ENCODE measurements at places on chromosomes 3 and 15. TPM values are rescaled to one million over a fixed set of nuclear protein-coding genes. Genes with fewer than 3 reads are reported as not detected.

DNA sequence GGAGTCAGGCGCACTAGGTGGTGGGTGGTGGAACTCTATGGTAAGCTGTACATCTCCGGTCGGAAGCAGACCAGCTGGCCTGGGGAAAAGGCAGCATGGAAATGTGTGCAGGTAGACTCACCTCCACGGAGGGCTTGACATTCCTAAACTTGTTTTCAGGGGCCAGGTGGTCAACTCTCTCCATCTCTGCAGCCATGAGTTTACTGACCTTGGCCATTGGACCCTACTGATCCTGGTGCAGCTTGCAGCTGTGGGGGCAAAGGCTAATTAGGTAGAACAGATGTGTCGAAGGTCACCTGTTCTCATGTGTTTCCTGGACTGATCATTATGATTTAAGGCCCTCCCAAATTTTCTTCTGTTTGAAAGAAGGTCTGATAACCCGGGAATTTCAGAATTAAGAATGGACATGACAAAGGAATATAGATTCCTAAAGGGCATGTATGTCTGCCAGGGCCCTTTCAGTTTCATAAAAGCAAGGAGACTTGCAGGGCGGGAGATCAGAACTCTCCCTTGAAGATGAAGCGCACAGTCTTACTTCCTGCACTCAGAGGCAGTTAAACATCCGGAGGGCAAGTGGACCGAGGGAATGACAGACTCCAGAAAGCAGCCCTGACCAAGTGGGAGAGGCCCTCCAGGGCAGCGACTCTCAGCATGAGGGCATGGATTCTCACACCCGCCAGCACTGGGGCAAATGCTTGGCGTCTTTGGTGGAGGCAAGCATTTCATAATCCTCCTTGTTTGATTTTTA, 56.1 kb upstream of the CMTM7 start:
- H3K4me1 ChIP-seq: peaks cover 55% of the 10 kb centered on the region
- DNase-seq: no peak
- peak overlapping the region; percentile 29 for H3K4me3 ChIP-seq
- H3K36me3 ChIP-seq: no peaks in the 10 kb centered on the region
- H3K27ac ChIP-seq: peak overlapping the region; percentile 36

GRCh38 chr3:46143951-46144473, 64.1 kb downstream of the CCR1 start:
- no peak overlapping the region for H3K27ac ChIP-seq
- peaks cover 34% of the 10 kb centered on the region for H3K4me1 ChIP-seq
- H3K36me3 ChIP-seq: peaks cover 17% of the 10 kb centered on the region
- no peak overlapping the region for H3K4me3 ChIP-seq
- DNase-seq: no peak

- no peak overlapping the region for H3K4me3 ChIP-seq
- DNase-seq: no peak
- H3K36me3 ChIP-seq: peaks cover 34% of the 10 kb centered on the region
Observed at GRCh38 chr3:186933816-186934215, 3.5 kb downstream of the ST6GAL1 start.

GRCh38 chr3:27610800-27611525, 111.2 kb downstream of the EOMES start:
- peaks cover 3% of the 10 kb centered on the region for H3K36me3 ChIP-seq
- H3K27ac ChIP-seq: no peak overlapping the region
- peaks cover 2% of the 10 kb centered on the region for H3K27me3 ChIP-seq
- DNase-seq: no peak

GRCh38 chr3:175489406-175489805, 630.3 kb downstream of the NAALADL2 start:
- no peak overlapping the region for H3K4me3 ChIP-seq
- no peaks in the 10 kb centered on the region for H3K4me1 ChIP-seq
- H3K27ac ChIP-seq: no peak overlapping the region
- DNase-seq: no peak
- H3K36me3 ChIP-seq: no peaks in the 10 kb centered on the region

DNA sequence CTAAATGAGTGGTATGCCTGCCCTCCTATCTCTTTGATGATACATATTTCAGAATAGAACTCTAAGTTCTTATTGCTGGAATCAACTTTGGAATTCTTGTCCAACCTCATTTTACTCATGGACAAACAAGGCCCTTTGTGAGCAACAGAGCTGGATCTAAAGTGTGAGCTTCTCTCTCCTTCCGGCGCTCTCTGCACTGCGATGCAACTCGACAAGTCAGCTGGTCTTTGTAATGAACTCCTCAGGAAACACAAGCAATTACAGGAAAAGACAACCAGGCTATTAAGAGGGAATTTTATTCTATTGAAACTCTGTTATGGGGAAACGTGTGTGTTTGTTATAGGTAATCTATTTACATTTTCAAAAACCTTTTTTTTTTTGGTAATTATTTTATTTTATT, 20.3 kb upstream of the NRROS start:
- H3K4me1 ChIP-seq: peaks cover 9% of the 10 kb centered on the region
- no peak for DNase-seq
- H3K36me3 ChIP-seq: peaks cover under 1% of the 10 kb centered on the region

DNA sequence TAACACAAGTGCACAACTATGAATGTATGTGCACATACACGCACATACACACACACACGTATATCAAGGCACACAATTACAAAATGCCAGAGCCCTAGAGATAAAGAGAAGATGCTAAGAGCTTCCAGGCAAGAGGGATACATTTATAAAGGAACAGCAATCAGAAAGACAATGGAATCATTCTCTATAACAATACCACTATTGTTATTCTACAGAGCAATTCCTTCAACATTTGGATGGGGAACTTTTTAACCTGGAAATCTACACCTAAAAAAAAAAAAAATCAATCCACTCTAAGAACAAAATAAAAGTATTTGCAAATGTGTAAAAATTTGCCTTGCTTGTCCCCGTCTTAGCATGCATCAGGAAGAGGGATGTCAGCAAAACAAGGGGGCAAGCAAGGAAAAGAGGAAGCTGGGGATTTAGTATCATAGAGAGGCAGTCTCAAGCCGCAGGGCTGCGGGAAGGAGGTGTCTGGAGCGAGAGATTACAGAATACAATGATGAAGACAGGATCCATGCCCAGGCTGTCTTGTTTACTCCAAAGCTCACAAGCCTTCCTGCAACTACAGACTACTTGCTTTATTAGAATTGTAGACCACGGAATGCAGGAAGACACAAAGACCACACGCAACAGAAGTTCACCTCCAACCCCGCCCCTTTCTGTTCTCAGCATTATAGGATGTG, 220.2 kb downstream of the NTRK3 start:
- H3K36me3 ChIP-seq: no peaks in the 10 kb centered on the region
- no peaks in the 10 kb centered on the region for H3K4me1 ChIP-seq

GRCh38 chr3:2452249-2452648, 353.6 kb downstream of the CNTN4 start:
- H3K4me1 ChIP-seq: no peaks in the 10 kb centered on the region
- no peaks in the 10 kb centered on the region for H3K36me3 ChIP-seq
- no peak for DNase-seq
- H3K27ac ChIP-seq: no peak overlapping the region
- H3K4me3 ChIP-seq: no peak overlapping the region

GRCh38 chr3:183312433-183312832, 59.4 kb downstream of the B3GNT5 start:
- H3K27ac ChIP-seq: no peak overlapping the region
- peaks cover 5% of the 10 kb centered on the region for H3K4me1 ChIP-seq
- peaks cover 6% of the 10 kb centered on the region for H3K36me3 ChIP-seq

DNA sequence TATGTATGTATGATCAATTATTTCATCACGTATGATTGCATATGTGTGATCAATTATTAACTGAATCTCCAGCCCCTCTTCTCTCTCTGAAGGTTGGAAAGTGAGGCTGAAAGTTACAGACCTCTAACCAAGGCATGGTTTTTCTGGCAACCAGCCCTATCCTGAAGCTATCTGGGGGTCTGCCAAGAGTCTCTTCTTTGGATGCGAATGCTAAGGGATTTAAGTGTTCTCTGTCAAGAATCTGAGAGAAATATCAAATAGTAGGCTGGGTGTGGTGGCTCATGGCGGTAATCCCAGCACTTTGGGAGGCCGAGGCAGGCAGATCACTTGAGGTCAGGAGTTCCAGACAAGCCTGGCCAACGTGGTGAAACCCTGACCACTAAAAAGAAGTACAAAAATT, 8.1 kb downstream of the NKTR start:
- H3K27me3 ChIP-seq: no peaks in the 10 kb centered on the region
- no peak for DNase-seq
- H3K36me3 ChIP-seq: peaks cover 24% of the 10 kb centered on the region
- peaks cover 65% of the 10 kb centered on the region for H3K4me1 ChIP-seq
- H3K4me3 ChIP-seq: no peak overlapping the region

DNA sequence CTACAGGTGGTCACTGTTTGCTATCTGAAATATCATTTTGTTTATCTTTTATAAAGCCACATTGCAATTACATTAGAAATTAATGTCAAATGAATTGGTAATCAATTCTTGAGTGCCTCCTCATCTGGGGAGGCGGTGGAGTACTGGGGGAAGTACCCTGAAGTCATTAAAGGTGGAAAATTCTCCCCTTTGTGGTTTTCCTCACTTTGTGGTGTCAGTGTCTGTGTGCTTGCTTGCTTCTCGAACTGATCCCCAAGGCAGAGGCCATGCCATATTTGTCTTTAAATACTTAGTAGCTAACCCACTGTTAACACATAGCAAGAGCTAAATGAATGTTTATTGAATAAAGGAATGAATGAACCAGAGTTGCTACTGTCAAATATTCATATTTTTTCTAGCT, 40.5 kb upstream of the CCK start:
- H3K27ac ChIP-seq: no peak overlapping the region
- H3K36me3 ChIP-seq: no peaks in the 10 kb centered on the region
- no peak for DNase-seq
- peaks cover 3% of the 10 kb centered on the region for H3K27me3 ChIP-seq

GRCh38 chr3:174907027-174907426, 47.9 kb downstream of the NAALADL2 start:
- no peak overlapping the region for H3K27ac ChIP-seq
- H3K27me3 ChIP-seq: no peaks in the 10 kb centered on the region
- no peak overlapping the region for H3K4me3 ChIP-seq
- no peaks in the 10 kb centered on the region for H3K4me1 ChIP-seq
- DNase-seq: no peak

DNA sequence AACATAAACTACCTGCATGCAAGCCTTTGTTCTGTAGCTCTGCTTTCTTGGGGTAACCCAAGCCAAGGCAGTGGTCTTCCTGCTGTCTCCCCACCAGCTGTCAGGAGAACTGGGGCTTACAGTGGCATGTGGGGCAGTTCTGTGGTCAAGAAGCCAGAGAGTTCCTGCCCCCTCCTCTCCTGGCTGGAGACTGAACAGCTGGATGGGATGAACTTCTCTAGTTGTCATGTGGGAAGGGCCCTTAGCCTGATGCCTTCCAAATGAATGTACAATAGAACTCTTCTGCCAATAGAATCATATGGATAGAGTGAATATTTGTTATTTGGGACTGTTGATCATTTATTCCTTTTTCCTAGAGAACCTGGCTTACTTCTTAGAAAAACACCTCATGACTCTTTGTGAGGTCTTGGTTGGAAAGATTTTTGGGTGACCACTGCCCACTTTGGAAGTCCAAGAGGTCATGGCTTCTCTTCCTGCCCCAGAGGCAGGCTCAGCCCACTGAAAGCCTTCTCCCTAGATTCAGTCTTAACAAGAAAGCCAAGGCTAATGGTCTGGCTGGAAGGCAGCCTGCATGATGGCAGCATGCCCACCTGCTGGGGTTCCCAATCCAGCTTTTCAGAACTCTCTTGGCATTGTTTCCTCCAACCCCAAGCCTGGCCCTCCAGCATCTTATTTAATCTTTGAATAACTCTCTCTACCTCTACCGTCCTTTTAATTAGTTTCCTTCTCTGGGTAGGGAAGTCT, 462.9 kb upstream of the PROK2 start:
- no peaks in the 10 kb centered on the region for H3K4me1 ChIP-seq
- no peak for DNase-seq

DNA sequence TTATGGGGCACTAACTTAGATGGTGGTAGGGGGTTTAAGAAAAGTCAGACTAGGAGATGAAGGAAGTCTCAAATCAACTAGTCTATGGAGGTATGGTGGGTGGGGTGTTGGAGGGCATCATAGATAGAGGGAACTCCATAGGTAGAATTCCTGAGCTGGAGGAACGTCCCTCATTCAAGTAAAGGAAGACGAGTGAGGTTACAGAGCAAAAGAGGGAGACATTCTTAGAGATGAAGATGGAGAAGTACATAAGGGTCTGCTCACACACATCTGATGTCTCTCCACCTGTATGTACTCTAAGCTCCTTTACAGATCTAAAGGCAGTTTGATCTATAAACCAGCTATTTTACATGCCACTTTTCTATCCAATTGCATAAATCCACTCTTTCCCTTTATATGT, 1.4 kb downstream of the PLSCR1 start:
- peaks cover 25% of the 10 kb centered on the region for H3K36me3 ChIP-seq
- no peaks in the 10 kb centered on the region for H3K27me3 ChIP-seq
- H3K27ac ChIP-seq: peak overlapping the region; percentile 96
- no peak for DNase-seq
- peaks cover 72% of the 10 kb centered on the region for H3K4me1 ChIP-seq

DNA sequence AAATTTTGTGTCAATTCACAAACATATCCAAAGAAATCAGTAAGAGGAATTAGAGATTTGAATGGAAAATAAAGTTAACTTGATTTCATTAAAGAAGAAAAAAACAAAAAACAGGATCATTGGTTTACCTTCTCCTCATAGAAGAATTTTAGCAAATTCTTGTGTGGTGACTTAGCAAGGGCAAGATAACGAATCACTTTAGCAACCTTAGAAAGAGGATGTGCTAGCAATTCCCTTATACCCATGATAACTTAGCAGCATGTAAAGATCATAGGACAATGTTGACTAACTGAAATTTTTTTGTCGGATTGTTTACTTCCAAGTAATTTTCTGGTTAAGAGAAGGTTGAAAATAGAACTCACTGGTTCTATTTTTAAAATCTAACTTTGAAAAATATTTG, 609.3 kb downstream of the GBE1 start:
- H3K4me1 ChIP-seq: no peaks in the 10 kb centered on the region
- no peaks in the 10 kb centered on the region for H3K36me3 ChIP-seq
- H3K4me3 ChIP-seq: no peak overlapping the region
- H3K27ac ChIP-seq: no peak overlapping the region
- no peak for DNase-seq

DNA sequence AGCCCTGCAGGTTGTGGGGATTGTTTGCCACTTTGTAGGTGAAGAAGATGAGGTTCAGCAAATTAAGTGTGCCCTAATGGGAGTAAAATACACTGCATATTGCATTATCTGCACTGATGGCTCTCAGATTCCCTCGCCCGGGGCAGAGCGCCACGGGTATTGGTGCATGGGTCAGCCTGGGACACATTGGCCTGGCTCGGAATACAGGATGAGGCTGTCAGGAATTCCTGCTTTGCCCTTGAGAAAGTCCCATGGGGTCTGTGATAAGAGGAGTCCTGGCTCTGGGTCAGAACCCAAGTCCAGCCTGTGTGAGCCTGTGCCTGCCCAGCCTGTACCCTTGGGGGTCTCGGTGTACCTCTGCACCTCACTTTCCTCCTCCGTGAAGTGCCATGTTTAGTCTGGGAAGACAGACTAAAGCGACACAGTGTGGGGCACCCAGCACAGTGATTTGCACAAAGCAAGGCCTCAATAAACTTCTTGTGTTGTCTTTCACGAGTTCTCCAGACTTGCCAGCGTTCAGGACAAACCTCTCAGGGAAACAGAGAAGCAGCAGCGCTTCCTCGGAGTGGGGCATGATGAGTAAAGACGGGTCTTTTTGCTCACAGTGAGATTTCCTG, 107.6 kb downstream of the LRRK1 start:
- no peaks in the 10 kb centered on the region for H3K4me1 ChIP-seq
- H3K27me3 ChIP-seq: peaks cover 8% of the 10 kb centered on the region
- H3K27ac ChIP-seq: no peak overlapping the region
- H3K36me3 ChIP-seq: no peaks in the 10 kb centered on the region
- no peak for DNase-seq

SCN11A gene
- total RNA-seq: 0.05 TPM

PGBD4 gene
- total RNA-seq: 3.9 TPM

NEK11 gene
- total RNA-seq: 1.2 TPM

DAPK2 gene
- total RNA-seq: 8.7 TPM

KBTBD12 gene
- not detected for total RNA-seq

Data from activated T-helper 1 cell treated with anti-CD3 and anti-CD28 coated beads, Interleukin-12 subunit alpha, Interleukin-12 subunit beta, Interleukin-2, Interleukin-4 antibody, amounts not matched to agents 30 ng/mL and 10 ng/mL and 1 ng/mL, durations not matched to agents 14 hours and 24 hours and 36 hours (primary cell).